ENCODE measurements at places on chromosomes 5 and 9.

- DNase-seq = no peak
Measured at GRCh38 chr5:73304381-73304780, 131.4 kb downstream of the TMEM174 start.

DNA sequence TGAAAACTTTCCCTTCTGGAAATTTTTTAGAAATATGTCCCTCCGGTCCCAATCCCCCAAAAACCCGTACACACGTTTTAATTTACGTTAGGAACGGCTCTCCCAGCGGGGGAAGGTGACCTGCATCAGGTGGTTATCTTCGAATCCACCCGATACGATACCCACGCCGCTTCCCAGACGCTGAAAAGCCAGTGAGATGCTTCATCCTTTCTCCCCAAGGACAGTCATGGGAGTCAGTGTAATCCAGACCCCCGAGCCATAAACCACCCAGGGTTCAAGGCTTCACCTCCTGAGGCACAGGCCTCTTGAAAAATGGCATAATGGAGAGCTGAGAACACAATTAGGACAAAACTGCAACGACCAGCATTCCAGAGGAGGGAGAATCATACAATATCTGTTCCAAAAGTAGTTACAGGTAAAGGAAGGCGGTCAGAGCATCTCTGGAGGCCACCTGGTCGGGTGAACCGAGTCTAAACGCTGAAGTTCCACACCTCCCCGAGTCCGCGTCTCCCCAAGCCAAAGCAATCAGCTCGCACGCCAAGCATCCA is 857 bp downstream of the FAM169A start:
- no peak for DNase-seq

- DNase-seq = no peak
Measured at GRCh38 chr9:6897898-6898302, 140.1 kb downstream of the KDM4C start.

DNA sequence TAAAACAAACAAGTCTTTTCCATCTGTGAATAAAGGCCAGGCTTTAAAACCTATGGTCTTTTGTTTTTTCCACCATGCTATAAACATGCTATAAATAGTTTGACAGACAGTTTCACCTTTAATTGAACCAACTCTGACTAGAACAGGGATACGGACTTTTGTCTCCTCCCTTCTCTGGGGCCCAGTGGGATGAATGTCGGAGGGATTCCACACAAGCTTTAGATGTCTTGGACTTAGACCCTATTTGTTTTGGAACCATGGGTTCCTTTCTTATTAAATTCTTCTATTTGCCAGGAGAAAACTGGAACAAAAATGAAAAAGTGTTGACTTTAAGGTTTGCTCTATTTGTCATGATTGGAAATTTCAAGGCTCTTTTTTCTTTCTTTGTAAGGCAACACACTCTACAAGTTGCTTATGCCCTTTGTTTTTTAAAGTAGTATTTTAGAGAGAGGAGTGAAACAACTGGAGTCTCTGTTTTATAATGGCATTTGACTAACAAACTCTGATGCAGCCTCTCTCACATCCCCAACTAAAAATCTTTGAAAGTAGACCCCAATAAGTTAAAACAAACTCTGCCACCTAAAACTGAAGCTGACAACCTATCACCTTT is 145.3 kb downstream of the MLLT3 start:
- DNase-seq = no peak

GRCh38 chr9:84694248-84694647 is 24.7 kb downstream of the NTRK2 start:
- no peak for DNase-seq

DNA sequence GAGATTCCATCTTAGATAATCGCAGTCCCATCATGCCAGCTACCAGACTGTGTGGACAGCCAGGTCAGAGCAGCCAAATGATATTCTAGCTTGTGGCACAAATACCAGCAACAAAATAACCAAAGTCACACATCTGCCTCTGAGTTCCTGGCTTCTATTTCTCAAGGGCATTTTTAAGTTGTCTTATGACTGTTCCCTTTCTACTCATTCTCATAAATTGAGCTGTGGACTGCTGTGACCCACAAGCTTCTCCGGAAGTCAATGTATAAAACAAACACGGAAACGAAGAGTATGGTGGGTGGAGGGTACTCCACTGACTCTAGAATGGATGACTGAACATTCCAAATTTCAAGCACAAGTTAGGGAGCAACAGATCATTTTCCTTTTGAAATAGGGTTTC is 43.9 kb downstream of the PDCD1LG2 start:
- DNase-seq = no peak

- no peak for DNase-seq
Measured at GRCh38 chr5:55858104-55858503, 6.9 kb downstream of the IL31RA start.

GRCh38 chr5:138528208-138528607 is 14.8 kb downstream of the ETF1 start:
- no peak for DNase-seq

GRCh38 chr5:156491766-156492165 is 164.8 kb downstream of the SGCD start:
- DNase-seq = no peak

DNA sequence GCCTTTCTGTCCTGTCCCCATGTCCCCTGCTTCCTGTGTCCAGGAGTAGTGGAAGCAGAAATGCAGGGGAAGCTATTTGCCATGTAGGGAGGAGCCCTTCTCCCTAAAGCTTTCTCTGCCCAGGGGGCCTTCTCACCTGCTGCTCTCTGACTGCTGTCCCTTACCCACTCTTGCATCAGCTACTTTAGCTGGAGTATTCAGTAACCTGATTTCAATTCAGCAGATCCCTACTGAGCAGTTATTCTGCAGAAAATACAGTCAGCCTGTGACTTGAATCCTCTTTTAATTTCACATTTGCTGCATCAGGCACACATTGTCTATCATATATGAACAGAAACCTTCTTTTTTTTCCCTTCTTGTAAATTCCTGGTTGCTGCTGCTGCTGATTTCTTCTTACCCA is 90.4 kb downstream of the MVB12B start:
- no peak for DNase-seq

- no peak for DNase-seq
Measured at GRCh38 chr5:77877516-77878355, 101.6 kb upstream of the TBCA start.

DNA sequence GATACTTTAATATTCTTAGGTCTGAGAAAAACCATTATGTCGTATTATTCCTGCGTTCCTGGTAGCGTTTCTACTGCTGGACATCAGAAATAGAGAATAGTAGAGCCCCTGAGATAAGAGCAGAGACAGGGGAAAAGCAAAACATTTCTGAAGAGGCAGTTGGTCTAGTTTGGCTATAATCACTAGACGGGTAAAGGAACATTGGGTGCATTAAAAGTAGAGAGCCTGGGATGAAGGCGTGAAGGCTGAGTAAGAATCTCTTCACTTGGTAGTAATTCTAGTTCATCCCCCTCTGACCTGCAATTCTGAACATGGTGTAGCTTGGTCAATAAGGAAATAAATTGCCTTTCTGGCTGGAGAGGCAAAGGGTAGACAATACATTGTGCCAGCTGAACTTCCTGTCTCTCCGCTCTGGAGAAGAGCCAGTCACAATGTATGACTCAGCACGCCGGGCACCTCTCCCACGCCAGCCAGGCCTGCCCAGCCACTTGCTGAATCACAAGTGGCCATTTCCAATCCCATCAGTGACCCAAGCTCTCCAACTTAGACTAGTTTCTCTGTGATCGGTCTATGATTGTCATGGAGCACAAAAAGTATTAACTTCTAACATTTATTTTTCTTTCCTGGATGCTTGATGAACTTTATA is 75.4 kb downstream of the STK32A start:
- DNase-seq = no peak

- no peak for DNase-seq
Measured at GRCh38 chr9:68523367-68523936, 17.2 kb downstream of the TMEM252 start.

- DNase-seq = no peak
Measured at GRCh38 chr9:135078361-135078821, 9.1 kb upstream of the OLFM1 start.

- DNase-seq = no peak
Measured at GRCh38 chr9:98897745-98898144, 46.0 kb upstream of the COL15A1 start.

GRCh38 chr5:121285801-121286521 is 565.7 kb upstream of the FTMT start:
- no peak for DNase-seq

DNA sequence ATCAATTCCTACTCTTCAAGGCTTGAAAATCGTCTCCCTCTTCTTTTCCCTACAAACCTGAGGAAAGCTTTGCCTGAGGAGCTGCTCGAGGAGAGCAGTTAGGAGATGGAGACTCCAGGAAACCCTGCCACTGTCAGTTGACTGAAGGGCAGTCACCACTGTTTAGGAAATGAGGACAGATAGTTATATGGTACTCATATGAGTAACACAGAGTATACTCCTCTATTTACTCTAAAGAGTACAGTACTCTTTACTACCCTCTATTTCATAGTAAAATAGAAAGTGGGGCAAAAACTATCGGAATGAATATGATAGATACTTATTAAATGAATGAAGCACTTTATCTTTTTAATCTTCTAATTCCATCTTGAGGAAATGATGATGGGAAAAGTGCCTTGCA is 115.8 kb downstream of the MAPKAP1 start:
- DNase-seq = no peak

GRCh38 chr9:127814619-127815511 is 12.2 kb downstream of the FPGS start:
- DNase-seq = no peak

GRCh38 chr5:96691503-96692303 is 29.5 kb downstream of the CAST start:
- DNase-seq = no peak

DNA sequence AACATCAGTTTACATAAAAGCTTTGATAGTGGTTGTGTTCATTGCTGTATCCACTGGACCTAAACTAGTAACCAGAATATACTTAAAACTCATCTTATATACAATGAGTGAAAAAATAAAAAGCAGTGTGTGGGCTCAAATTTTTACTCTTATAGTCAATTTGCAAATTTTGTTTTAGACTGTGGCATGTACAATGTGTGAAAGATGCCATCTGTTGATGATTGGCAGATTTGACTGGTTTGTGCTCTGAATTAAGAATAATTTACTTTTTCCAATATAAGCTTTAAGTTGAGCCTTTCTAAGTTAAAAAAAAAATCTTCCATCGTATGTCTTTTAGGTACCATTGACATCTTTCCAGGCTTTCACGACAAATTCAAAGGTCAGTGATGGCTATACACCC is 42.4 kb upstream of the F2RL1 start:
- no peak for DNase-seq

DNA sequence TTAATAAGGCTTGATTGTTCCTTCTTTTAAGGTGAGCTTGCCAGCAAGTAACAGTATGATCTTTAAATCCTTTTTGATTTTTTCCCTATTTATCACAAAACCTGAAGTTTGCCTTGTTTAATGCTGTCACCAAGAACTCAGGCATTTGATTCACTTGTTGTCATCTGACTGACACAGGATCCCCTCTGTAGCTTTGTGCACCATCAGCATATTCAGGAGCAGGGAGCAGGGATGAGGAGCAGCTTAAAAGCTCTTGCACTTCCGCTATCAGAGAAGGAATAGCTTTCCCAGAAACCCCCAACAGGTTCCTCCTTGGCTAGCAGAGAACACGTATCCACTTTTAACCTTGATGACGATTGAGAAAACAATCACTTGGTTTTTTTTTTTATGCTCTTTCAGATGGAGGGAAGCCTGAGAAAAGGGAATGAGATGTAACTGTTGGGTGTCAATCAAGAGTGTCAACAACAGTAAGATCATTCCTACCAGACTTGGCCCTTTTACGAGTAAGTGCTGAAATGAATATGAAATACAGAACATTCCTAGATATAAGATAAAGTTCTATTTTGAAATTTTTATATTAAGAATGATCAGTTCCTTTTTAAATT is 433.1 kb upstream of the CDH18 start:
- no peak for DNase-seq

GRCh38 chr9:77864211-77864889 is 167.3 kb downstream of the GNAQ start:
- DNase-seq = no peak

- DNase-seq = no peak
Measured at GRCh38 chr9:72984991-72985390, 32.1 kb upstream of the ALDH1A1 start.

- DNase-seq = no peak
Measured at GRCh38 chr5:141517880-141518617, 29.2 kb downstream of the PCDHGC5 start.

DNA sequence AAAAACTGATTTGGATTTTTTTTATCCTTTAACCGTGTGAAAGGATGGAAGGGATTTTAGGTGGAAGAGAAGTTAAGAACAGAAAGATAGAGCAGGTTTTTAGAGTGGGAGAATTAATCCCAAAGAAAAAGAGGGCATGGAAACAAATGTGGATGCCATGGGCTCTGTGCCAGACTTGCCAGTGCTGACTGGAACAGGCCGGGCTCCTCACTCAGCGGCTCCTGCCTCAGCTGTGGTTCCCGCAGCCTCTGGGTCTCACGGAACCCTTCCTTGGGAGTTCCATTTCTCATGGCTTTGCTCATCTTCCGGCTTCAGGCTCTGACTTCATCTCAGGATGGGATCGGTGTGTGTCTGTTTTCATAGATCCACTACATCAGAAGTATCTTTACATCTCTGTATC is 30.4 kb upstream of the SLC2A8 start:
- no peak for DNase-seq

- DNase-seq = no peak
Measured at GRCh38 chr9:73845954-73846690, 651.0 kb upstream of the RORB start.

- no peak for DNase-seq
Measured at GRCh38 chr9:137054932-137055384, 1.1 kb upstream of the ENTPD2 start.

DNA sequence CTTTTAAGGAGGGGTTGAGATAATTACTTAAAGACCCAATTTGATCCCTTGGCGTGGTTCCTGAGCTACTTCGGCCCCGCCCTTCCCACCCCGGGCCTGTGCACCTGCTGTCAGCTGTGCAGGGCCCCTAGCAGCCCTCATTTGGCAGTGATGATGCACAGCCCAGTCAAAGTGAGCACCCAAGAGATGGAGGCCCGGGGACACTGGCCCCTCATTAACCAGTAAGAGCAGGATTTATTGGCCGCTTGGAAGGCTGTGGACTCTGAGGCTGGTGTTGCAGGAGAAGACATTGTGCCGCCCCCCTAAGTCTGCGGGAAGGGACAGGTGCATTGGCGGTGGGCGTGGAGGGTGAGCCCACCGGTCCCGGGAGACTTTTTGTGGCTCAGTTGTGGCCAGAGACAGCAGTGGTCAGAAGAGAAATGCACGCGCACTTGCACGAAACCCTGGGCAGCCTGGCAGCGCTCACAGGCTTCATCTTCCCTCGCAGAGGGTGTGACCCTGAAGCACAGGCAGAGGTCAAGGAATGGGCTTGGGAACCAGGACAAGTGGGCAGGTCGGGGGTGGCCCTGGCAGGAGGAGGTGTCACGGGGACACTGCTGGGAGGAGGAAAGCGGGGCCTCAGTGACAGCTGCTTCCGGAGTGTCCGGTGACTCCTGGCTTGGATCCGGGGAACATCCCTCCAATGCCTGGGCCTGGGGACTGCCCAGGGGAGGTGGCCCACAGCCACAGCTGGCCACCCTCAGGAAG is 74.0 kb upstream of the RXRA start:
- DNase-seq = no peak

- no peak for DNase-seq
Measured at GRCh38 chr5:156623381-156624040, 226.6 kb upstream of the PPP1R2B start.

Measured in CD4-positive, alpha-beta T cell treated with Interleukin-12 subunit alpha and Interleukin-12 subunit beta, for 1 hour (primary cell).